ENCODE measurements at places on chromosomes 7 and 10.

GRCh38 chr10:77032188-77032570 is 605.4 kb downstream of the KCNMA1 start:
- DNase-seq = no peak

GRCh38 chr10:75035975-75036708 is 75.3 kb upstream of the SAMD8 start:
- no peak for DNase-seq

- no peak for DNase-seq
Observed at GRCh38 chr10:571166-571565, 118.3 kb downstream of the DIP2C start.

GRCh38 chr10:85650791-85651496 is 715.7 kb downstream of the GRID1 start:
- no peak for DNase-seq

DNA sequence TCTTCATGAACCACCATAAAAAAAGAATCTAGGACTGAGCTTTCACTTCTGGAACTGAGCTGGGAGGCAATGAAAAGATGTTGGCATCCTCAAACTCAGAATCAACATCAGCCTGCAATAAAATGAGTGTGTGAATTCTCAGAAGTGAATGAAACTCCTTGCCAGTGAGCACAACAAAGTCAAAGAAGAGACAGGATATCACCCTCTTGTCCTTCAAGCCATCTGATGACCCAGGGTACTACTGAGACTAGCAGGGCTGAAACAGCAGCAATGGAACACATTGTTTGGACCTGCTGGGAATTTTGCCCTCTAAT is 13.0 kb downstream of the SLC25A13 start:
- no peak for DNase-seq

- no peak for DNase-seq
Observed at GRCh38 chr10:132269266-132270230, 38.2 kb downstream of the STK32C start.

- DNase-seq = no peak
Observed at GRCh38 chr7:981793-982510, 1.0 kb upstream of the CYP2W1 start.

Measured in RCC 7860 (cell line).